ENCODE measurements at places on chromosomes 11 and 22. TPM values are rescaled to one million over a fixed set of nuclear protein-coding genes. Genes with fewer than 3 reads are reported as not detected.

GRCh38 chr22:37898441-37899181 is 7.5 kb upstream of the MICALL1 start:
- no peak for DNase-seq

DNA sequence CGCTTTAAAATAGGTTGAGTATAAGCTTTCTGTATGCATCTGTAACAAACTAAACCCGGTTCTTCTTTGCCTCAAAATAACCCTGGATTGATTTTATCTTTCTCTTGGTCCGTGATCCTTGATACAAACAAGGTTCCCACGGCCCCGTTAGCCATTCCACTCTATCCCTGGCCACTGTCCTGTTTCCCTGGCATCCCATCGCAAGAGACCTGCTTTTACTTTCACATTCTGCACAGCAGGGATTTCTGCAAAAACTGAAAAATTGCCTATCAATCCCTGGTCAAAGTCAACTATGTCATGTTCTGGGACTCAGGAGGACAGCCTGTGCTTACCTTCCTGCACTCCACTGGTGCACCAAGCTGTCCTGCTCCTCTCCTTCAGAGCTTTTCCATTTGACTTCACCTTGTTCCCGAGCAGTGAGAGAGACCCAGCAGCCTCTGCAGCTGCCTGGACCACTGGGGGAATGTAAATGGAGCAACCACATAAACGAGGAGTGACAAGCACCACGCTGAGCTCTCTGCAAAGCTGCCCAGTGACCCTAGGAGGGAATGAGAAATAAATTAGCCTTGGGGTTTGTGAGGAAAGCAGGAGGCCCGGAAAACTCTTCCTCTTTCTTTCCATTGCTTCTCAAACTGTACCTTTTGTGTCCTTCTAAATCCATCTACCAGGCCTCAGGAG is 175.9 kb downstream of the NTM start:
- no peak for DNase-seq

DNA sequence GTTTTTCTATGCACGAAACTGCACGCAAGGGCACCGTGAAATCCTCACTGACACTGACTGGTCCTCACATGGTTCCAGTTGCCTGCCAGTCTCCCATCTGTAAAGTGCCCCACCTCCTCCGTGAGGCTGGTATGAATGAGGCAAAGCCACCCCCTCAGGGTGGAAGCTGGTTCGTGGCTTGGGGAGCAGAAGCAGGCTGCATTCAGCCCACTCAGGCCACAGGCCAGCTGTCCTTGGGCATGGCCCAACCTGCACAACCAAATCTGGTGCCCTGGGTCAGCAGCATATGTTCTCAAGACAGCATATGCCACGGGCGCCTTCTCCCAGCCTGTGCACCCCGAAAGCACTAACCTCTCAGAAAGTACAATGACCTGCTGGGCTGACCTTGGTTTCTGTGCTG is 29.3 kb downstream of the SERPINH1 start:
- DNase-seq: no peak

DNA sequence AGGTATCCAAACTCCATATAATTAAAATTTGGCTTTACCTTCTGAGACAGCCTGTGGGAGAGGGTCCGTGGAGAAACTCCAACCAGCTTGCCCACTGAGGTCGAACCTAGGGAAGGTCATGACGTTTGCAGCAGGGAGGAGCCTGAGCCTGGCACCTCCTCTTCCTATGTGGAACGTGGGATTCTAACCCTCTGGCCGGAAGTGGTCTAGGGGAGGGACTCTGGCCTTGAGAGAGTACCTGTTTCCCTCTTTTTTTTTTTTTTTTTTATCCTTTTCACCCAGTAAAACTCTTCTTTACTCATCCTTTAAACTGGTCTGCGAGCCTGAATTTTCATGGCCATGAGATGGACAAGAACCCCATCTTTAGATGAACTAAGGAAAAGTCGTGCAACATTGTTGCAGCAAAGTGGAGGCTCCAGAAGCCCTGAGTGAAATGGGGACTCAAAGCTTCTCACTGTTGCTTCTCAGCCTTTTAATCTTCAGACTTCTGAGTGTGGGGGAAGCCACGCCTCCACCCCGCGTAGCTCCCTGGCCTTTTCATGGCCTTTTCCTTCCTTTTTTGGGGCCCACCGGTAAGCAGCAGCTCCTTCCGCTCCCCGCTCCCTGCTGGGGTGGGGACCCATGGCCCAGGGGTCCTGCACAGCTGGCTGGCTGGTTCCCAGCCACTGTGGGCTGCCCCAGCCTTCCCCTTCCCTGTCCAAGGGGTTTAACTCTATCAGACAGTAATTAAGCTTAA is 1359.9 kb downstream of the LRRC4C start:
- no peak for DNase-seq

Gene NCAM1
- total RNA-seq: 250 TPM

Gene OR52I1
- total RNA-seq: not detected

DNA sequence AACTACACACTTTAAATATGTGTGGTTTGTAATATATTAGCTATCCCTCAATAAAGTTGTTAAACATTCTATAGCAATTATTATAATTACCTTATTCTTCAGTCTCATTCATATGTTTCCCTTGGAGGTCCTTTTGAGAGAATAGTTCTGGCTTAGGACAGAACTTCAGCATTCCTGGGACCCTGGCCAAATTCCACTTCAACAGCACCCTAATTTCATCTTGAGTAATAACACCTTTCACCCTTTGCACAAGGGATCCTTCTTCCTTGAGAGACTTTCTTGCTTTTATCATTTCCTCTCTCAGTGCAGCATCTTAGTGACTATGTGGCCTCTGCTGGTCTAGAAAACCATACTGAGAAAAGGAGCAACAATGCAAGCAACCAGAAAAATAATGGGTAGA is 255.9 kb downstream of the C11orf87 start:
- no peak for DNase-seq
